ENCODE measurements at places on chromosomes 12 and 14.

DNA sequence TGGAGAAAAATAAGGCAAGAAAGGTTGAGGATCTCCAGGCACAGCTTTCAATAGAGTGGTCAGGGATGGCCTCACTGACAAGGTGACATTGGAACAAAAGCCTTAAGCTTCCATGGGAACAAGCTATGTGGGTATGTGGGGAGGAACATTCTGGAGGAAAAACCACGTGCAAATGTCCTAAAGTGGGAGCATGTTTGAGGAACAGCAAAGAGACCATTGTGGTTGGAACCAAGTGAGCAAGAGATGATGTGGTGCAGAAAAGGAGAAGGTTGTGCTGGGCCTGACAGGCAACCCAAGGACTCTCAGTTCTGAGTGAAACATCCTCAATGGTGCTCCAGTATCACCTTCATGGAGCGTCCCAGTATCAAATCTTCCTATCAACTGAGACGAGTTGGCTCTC lies 184.0 kb downstream of the CAND1 start:
- no peak for DNase-seq

- DNase-seq = no peak
Observed at GRCh38 chr12:111344254-111344875, 24.5 kb downstream of the PHETA1 start.

DNA sequence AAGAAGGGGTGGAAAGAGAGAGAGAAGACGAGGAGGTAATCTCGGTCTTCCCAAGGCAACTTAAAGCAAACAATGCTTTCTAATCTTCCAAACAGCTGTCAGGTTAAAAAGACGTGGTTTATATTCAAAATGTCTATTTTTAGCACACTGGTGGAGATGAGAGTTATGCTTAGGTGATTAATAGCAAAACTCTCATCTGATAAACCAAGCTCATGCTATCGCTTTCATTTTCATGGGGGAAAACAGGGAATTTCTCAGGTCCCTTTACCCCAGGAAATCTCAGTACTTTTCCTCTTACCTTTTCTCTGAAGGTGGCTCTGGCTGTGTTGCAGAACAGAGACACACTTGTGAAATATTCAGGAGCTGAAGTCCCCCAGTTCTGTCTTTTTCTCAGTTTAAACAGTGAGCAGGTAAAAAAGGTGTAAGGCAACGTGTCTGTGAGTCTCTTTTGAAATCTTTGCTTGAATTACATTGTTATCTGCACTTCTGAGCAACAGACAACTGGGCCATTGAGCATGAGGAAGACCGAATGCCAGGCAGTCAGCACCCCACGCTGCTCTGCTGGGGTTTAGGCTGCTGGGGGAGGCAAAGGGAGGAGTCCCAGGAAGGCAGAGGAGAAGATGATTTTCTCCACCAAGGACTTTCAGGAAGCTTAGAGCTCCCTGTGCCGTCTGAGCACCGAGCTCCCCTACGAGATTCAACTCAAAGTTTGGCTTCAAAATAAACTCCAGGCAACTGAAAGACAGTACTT lies 759.3 kb downstream of the BCL11B start:
- DNase-seq = no peak

GRCh38 chr14:52551696-52552062 lies 626 bp downstream of the TXNDC16 start:
- peak; percentile 81 for DNase-seq

DNA sequence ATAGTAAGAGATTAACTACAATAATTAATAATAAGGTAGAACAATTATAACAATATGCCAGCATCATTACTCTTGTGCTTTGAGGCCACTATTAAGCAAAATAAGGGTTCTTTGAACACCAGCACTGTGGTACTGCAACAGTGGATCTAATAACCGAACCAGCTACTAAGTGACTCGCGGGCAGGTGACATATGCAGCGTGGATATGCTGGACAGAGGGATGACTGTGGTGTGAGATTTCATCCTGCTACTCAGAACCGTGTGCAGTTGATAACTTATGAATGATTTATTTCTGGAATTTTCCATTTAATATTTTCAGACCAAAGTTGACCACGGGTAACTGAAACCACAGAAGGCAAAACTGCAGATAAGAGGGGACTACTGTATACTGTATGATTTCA lies 34.4 kb downstream of the BMAL2 start:
- DNase-seq = no peak

GRCh38 chr14:93956514-93957332 lies 19.6 kb downstream of the ASB2 start:
- no peak for DNase-seq

GRCh38 chr14:51462182-51462581 lies 189.5 kb upstream of the FRMD6 start:
- no peak for DNase-seq

DNA sequence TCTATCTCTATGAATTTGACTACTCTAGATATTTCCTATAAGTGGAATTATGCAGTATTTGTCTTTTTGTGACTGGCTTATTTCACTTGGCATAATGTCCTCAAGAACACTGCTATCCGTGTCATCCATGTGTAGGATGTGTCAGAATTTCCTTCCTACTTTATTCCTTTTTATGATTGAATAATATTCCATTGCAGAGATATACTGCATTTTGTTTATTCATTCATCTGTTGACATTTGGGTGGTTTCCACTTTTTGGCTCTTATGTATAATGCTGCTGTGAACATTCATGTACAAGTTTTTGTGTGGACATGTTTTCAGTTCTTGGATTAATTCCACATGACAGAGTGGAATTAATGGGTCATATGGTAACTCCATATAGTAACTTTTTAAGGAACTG lies 45.7 kb upstream of the ATP2A2 start:
- DNase-seq = no peak

- DNase-seq = peak; percentile 99
Observed at GRCh38 chr14:61475316-61475715, 153.9 kb downstream of the PRKCH start.

GRCh38 chr12:91833780-91834359 lies 311.8 kb downstream of the BTG1 start:
- no peak for DNase-seq

GRCh38 chr12:95322326-95322725 lies 104.7 kb downstream of the VEZT start:
- no peak for DNase-seq

- DNase-seq = no peak
Observed at GRCh38 chr12:51051787-51052186, 3.7 kb downstream of the LETMD1 start.

- no peak for DNase-seq
Observed at GRCh38 chr12:93016752-93017350, 87.8 kb upstream of the EEA1 start.

- DNase-seq = no peak
Observed at GRCh38 chr12:27052742-27053141, 29.6 kb downstream of the C12orf71 start.

All from NCI-H2029 treated with DMSO at 0.1 percent for 48 hours (cell line).